ENCODE measurements at places on chromosomes 6 and 20. TPM values are rescaled to one million over a fixed set of nuclear protein-coding genes. Genes with fewer than 3 reads are reported as not detected.

- H3K27me3 ChIP-seq = no peaks in the 10 kb centered on the region
- DNase-seq = no peak
- H3K27ac ChIP-seq = no peak overlapping the region
- H3K36me3 ChIP-seq = no peaks in the 10 kb centered on the region
- no peak overlapping the region for H3K4me3 ChIP-seq
Observed at GRCh38 chr6:2866171-2866846, 24.6 kb upstream of the SERPINB1 start.

DNA sequence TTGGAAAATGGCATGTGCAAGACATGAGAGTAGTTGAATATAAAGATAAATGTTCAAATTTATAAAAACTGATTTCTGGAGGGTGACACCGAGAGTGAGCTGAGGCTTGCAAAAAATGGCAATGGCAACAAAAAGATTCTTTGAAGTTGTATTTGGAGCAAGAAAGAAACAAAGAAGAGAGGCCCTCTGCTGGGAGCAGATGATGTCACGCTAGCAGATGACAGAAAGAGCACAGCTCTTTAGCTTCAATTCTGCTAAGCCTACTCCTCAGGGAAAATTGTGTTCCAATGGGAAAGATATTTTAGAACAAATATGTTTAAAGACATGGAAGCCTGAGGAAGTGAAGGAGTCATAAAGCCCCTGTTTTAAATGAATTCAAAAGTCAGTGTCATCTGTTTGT lies 125.3 kb upstream of the NOX3 start:
- no peaks in the 10 kb centered on the region for H3K27me3 ChIP-seq
- H3K36me3 ChIP-seq = no peaks in the 10 kb centered on the region
- H3K4me1 ChIP-seq = no peaks in the 10 kb centered on the region
- H3K27ac ChIP-seq = no peak overlapping the region
- H3K4me3 ChIP-seq = no peak overlapping the region

DNA sequence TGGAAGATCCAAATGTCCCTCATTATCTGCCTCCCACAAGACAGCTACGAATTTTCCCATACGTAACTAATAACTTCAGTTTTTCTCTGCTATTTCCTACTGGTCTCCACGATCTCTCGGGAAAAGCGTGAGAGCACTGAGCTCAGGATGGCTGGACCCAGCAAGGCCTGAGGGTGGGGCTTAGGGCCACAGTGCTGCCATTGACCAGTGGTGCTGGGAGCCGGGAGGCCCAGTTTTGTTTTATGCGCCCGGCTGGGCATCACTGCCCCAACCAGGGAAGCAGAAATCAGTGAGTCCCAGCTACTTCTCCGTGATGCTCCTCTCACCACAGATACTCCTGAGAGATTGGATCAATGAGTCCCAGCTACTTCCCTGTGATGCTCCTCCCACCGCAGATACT lies 238.4 kb downstream of the LY86 start:
- no peak for DNase-seq
- no peak overlapping the region for H3K4me3 ChIP-seq
- no peaks in the 10 kb centered on the region for H3K36me3 ChIP-seq
- H3K27me3 ChIP-seq = no peaks in the 10 kb centered on the region
- H3K27ac ChIP-seq = peak overlapping the region; percentile 24

GRCh38 chr20:63049561-63050221 lies 42.9 kb upstream of the BHLHE23 start:
- no peak for DNase-seq
- no peaks in the 10 kb centered on the region for H3K36me3 ChIP-seq
- H3K27ac ChIP-seq = no peak overlapping the region
- no peaks in the 10 kb centered on the region for H3K4me1 ChIP-seq
- no peak overlapping the region for H3K4me3 ChIP-seq

GRCh38 chr6:14231501-14232280 lies 114.1 kb downstream of the CD83 start:
- no peaks in the 10 kb centered on the region for H3K4me1 ChIP-seq
- no peak overlapping the region for H3K27ac ChIP-seq
- no peaks in the 10 kb centered on the region for H3K27me3 ChIP-seq
- DNase-seq = no peak
- no peaks in the 10 kb centered on the region for H3K36me3 ChIP-seq

DNA sequence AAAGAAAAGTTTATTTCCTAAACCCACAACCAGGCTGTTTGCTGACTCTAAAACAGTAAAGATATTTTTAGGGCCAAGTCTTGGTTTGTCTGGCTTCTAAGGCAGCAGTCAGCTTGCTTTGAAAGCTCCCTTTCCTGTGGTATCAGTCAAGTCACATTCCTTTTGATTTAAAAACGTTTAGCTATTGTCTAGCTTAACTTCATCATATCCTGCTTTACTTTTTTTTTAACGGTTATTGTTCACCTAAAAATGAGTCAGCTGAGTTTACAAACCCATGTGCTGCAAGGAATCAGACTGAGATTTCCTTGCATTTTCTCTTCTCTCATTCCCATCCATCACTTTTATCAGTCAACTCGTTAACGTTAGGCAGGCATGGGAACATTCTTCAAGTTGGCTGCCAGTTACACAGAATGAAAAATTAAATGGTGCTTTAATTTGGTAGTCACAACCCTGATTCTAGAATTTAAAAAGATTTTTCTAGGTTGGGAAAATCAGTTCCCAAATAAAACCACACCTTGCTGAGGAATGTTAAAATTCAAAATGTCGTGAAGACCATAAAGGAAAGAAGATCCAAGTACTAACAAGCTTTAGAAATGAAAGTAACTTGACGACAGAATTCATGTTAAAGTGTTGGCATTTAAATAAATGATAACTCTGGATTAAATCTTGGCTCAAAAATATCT lies 45.9 kb downstream of the ELOVL5 start:
- H3K4me1 ChIP-seq = peaks cover 53% of the 10 kb centered on the region
- no peak for DNase-seq
- H3K27me3 ChIP-seq = no peaks in the 10 kb centered on the region
- H3K36me3 ChIP-seq = no peaks in the 10 kb centered on the region

DNA sequence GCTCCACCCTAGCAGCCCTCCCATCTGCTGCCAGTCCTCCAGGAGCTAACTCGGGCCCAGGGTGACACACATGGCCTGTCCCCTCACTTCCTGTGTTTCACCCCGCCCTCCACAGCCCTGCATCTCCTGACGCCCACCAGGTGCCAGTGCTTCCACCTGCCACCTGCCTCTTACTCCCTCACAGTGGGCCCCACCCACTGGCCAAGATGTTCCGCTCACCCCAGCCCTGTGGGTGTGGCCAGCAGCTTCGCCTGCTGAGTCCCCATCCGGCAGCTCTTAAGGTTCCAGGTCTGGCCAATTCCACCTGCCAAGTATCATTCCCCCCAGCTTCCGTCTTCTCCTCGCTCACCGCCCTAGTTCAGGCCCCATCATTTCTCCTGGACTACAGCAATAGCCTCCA lies 184.1 kb downstream of the MBOAT1 start:
- H3K36me3 ChIP-seq = no peaks in the 10 kb centered on the region
- H3K27ac ChIP-seq = no peak overlapping the region
- DNase-seq = no peak

DNA sequence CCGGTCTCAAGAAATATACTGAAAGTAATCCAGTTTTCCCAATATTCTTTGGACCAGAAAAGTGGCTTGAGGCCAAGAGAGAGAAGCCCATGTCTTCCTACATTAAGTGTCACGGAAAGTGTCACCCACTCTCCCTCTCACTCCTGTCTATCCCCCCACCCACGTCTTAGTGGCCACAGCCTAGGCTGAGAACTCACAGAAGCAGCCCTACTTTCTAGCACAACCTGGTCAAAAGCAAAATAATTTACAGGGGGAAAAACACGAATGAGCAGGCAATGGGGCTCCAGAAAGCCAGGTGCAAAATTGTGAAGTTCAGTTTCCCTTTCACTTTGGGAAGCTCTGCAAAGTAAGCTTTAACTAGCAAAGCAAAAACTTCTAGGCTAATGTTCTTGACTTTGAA lies 118.0 kb downstream of the OPRM1 start:
- no peaks in the 10 kb centered on the region for H3K27me3 ChIP-seq
- H3K36me3 ChIP-seq = no peaks in the 10 kb centered on the region
- peak overlapping the region; percentile 19 for H3K4me3 ChIP-seq

DNA sequence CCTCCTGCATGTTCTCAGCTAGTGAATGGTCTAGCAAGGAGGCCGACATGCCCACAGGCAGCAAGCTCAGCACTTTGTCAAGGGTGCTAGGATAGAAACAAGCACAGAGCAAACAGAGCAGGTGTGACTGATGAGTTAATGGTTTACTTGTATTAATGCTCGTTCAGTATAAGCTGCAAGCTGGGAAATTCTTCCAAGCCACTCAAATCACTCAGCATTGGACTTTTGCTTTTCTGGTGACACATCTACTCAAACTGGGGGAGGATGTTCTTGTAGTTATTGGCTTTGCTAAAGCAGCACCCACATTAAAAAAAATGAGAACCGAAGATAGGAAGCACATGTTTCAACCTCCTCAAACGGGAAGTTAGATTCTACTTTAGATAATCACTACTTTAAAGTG lies 43.1 kb upstream of the NEDD9 start:
- H3K27ac ChIP-seq = no peak overlapping the region
- no peaks in the 10 kb centered on the region for H3K36me3 ChIP-seq
- no peaks in the 10 kb centered on the region for H3K27me3 ChIP-seq
- no peak overlapping the region for H3K4me3 ChIP-seq
- DNase-seq = no peak

DNA sequence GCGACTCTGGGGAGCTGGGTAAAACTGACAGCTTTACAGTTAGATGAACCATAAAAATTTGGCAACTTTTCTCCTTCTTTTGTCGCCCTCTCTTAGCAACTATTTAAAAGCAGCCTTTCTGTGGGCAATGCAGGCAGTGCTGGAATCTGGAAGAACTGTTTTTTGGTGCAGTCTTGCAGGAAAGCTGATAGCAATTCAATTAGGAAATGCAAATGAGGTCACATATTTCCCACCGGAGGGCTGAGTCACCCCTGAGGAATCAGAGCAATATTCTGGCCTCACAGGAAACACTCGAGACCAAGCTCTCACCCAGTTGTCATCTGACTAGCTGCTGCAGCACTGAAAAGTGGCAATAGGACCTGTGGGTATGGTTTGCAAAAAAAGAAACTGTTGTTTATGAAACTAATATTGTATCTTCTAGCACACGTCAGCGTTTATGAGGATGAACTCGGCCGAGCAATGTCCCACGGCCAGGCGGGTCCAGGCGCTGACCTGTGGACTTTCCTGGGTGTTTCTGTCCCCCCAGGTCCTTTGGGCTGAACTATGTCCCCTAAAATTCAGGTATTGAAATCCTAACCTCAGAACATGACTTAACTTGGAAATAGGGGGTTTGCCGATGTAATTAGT lies 312.3 kb downstream of the TAF4 start:
- no peaks in the 10 kb centered on the region for H3K36me3 ChIP-seq
- no peak for DNase-seq
- peaks cover 4% of the 10 kb centered on the region for H3K27me3 ChIP-seq

DNA sequence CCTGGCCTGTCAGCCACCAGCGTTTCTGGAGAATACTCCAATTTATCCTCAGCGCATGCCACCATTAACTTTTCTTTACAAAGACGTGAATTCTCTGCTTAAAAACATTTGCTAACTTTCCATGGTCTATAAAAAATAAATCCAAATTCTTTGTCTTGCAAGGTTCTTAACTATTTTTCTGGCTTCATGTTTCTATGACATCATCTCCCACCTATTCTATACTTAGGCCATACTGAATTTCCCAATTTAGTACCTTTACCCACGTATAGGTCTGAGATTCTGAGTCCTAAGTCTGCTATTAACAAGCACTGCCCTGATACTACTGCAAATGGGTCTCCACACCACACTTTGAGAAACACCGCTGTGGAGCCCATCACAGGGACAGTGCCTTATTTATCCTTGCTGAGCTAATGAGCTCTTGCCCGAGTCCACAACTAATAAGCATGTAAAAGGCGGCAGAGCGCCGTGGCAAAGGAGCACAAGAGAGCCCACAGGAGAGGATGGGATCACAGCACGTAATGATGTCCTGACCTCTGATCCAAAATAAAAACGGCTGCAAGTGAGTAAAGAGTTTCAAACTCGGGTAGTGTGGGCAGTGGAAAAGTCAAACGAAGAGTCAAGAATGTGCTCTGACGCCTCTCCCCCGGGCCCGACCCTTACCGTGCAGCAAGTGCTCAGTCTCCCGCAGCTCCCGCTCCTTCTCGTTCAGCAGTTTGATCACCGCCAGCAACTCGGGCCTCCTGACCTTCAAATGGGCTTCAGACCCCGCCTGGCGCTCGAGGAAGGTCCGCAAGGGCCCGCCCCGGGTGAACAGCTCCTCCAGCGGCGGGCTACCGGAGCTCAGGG lies 519 bp downstream of the MTRF1L start:
- peaks cover 22% of the 10 kb centered on the region for H3K4me1 ChIP-seq
- H3K27ac ChIP-seq = peak overlapping the region; percentile 86
- no peak for DNase-seq
- H3K4me3 ChIP-seq = peak overlapping the region; percentile 72
- H3K36me3 ChIP-seq = peaks cover 14% of the 10 kb centered on the region
- H3K27me3 ChIP-seq = no peaks in the 10 kb centered on the region

GRCh38 chr20:38275815-38276550 lies 15.4 kb upstream of the KIAA1755 start:
- H3K4me1 ChIP-seq = no peaks in the 10 kb centered on the region
- no peak overlapping the region for H3K4me3 ChIP-seq
- no peaks in the 10 kb centered on the region for H3K27me3 ChIP-seq
- no peak for DNase-seq
- H3K27ac ChIP-seq = no peak overlapping the region
- H3K36me3 ChIP-seq = no peaks in the 10 kb centered on the region

DNA sequence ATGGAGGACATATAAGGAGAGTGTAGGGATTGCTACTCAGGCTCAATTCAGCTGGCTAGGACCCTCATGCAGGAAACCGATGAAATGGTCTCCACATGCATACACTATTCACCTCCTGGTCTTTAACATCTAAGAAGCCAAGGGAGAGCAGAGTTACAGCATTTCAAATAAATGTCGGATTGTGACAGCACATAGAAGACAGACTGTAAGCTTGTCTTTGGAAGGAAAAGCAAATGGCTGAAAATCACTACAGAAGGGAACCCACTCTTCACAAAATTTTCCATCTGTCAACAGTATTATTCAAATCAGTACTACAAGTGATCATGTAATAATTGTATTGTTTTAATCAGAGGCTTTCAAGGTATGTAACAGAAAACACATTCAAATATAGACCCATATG lies 72.9 kb downstream of the ATG5 start:
- peaks cover under 1% of the 10 kb centered on the region for H3K4me1 ChIP-seq
- no peak overlapping the region for H3K4me3 ChIP-seq
- H3K36me3 ChIP-seq = peaks cover 2% of the 10 kb centered on the region
- H3K27ac ChIP-seq = no peak overlapping the region
- no peaks in the 10 kb centered on the region for H3K27me3 ChIP-seq

DNA sequence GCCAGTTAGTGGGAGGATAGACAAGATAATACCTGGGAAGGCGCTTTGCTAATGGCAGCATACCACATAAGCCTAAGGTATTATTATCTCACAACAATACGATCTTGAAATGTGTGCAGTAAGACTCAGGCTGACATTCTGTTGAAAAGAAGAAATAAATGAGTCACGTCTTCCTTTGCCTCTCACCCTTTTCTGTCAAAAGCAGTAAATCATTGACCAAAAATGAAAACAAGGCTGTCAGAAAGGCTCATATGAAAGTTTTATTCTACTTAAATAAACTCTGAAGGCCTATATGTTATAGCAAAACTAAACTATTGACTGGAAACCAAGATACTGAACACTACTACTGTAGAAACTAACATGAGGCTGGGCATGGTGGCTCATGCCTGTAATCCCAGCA lies 43.1 kb upstream of the IL20RA start:
- no peaks in the 10 kb centered on the region for H3K4me1 ChIP-seq
- H3K27ac ChIP-seq = no peak overlapping the region
- H3K36me3 ChIP-seq = no peaks in the 10 kb centered on the region
- DNase-seq = no peak
- no peaks in the 10 kb centered on the region for H3K27me3 ChIP-seq
- no peak overlapping the region for H3K4me3 ChIP-seq

The RUNX2 gene
- 4.6 TPM for total RNA-seq

The ENPP4 gene
- total RNA-seq = 27.8 TPM

The SALL4 gene
- 0.43 TPM for total RNA-seq

The RIPPLY2 gene
- not detected for total RNA-seq

The TENT5A gene
- total RNA-seq = 17.2 TPM

Data from upper lobe of right lung (tissue), 1 donor.